Iris pigment epithelial cell (primary cell): ENCODE measurements at places on chromosomes 16 and 17.

- DNase-seq, result no peak
Measured at GRCh38 chr17:15109608-15110007, 155.5 kb downstream of the PMP22 start.

DNA sequence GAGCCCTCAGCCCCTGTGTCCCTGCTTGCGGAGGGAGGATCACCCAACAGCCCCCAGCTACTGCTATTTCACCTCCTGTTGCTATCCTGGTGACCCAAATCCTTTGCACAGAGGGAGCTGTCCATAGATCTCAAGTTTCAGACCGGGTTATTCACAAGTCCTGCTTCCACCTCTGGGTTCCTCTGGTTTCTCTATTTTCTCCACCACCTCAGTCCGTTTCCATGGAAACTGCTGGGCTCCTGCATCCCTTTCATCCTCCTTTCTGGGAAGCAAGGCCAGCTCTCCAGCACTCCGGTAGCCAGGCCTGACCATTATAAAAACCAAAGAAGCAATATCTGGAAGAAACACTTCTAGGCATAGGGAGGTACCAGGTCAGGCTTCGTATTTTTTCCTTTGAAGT lies 4.8 kb upstream of the CALB2 start:
- no peak for DNase-seq

- no peak for DNase-seq
Measured at GRCh38 chr17:69078864-69079263, 18.1 kb upstream of the ABCA9 start.

GRCh38 chr17:60145006-60145935 lies 4.5 kb upstream of the CA4 start:
- DNase-seq, result no peak

GRCh38 chr17:57809879-57810278 lies 40.0 kb downstream of the MRPS23 start:
- DNase-seq, result no peak

- peak; percentile 73 for DNase-seq
Measured at GRCh38 chr17:18859256-18859655, 1.3 kb downstream of the PRPSAP2 start.

DNA sequence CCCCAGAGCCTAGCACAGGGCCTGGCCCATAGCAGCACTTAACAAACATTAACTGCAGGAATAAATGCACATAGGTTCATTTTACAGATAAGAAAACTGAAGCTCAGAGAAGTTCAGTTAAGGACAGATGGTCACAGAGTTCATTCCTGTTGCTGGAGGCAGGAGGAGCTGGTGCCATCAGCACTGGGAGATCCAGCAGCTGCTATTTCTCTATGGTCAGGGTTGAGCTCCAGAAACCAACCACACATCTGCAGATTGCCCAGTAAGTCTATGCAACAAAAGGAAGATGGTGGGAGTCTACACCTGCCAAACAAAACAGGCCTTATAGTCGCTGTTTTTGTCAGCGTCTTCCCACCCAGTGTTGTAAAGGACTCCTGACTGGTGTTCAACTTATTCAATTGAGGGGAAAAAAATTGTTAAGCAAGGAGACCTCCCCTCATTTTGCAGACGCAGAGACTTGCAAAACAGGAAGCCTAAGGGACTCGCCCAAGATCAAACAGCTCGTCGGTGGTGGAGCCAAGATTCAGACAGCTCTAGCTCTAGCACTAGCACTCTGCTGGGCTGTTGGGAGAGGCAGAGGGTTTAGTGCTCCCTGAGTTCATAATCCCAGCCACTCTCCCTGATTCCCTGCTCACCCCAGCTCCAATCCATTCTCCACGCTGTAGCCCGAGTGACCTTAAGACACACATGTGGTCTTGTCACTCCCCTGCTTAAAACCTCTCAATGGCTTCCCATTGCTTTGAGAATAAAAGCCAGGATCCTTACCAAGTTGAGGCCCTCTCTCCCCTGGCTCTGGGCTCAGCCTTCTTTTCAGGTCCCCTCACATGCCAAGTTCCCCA lies 9.0 kb downstream of the NOG start:
- no peak for DNase-seq

DNA sequence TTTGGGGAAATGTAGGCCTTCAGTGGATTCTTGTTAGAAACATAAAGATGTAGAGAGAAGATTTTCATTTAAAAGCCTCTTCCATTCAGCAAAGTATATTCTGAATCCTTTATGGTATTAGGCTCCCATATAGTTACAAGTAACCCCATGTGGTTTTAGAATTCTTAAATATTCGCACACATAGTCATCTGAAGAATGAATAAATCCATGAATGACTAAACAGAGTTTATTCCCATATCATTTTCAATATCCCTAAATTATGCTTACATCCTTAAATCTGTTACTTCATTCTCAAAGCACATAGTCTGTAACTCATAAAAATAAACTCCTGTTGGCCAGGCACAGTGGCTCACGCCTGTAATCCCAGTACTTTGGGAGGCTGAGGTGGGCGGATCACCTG lies 962.1 kb downstream of the KCNJ18 start:
- DNase-seq, result no peak

DNA sequence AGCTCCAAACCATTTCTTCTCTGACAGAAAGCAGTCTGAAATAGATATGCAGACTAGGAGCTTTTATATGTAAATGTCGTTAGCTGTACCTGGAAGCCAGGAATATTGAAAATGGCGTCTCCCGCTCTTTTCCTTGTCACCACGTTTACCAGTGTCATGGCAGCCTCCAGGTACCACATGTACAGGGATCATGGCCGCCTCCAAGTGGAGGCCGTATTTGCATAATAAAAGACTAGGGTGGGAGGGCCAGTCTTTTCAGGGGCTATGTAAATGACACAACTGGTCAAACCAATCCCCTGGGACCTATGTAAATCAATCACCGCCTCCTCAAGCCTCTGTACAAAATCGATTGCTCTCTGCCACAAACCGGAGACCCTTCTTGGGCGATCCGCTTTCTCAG lies 54.3 kb downstream of the MYOCD start:
- DNase-seq, result no peak

DNA sequence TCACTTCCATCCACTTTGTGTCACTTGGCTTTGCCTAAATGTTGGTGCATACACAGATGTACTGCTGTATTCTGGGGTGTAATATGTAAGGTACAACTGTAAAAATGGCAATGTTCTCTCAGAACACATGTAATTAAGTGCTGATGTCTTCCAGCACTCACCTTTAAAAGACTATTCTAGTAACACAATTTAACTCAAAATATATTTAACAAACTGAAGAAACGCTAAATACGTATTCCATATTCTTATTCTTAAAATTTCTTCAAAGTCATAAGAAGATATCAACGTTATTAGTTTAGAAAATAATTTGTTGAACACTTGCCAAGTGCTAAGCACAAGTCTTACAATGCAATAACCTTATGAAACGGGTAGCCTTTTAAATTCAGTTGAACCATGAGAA lies 3.6 kb downstream of the CMC2 start:
- no peak for DNase-seq

GRCh38 chr17:37220607-37220953 lies 155.2 kb upstream of the C17orf78 start:
- DNase-seq, result peak; percentile 58

GRCh38 chr16:20181416-20181815 lies 107.7 kb upstream of the GPR139 start:
- DNase-seq, result no peak

DNA sequence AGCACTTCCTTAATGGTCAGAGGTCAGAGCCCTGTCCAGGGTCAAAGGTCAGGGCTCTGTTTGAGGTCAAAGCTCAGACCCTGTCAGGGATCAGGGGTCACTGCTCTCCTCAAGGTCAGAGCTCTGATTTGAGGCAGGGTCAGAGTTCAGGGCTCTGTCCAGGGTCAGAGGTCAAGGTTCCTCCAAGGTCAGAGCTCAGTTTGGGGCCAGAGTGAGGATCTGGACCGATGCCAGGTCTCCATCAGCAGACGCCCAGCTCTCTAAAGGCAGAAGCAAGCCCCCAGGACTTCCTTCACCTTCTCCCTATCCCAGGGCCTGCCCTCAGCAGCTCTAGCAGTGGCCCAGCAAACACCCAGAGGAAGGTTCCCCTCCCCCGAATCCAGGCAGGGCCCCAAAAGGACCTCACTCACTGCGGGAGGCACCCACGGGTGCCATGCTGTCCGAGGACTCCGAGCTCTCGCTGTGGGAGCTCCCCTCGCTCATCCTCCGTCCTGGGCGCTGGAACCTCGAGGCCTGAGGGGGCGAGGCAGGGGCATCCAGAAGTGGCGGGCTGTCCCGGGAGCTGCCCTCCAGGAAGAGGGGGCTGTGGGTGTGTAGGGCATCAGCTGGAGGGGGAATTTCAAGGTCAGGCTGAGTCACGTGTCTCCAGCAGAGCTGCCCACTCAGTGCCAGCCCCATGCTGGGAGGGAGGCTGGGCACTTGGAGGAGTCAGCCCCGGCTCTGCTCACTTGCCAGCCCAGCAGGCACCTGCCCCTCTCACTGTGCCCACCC lies 26.7 kb downstream of the PIMREG start:
- DNase-seq, result no peak

- no peak for DNase-seq
Measured at GRCh38 chr16:69434066-69434465, 9.6 kb downstream of the CYB5B start.

GRCh38 chr16:85201574-85201973 lies 89.3 kb upstream of the CIBAR2 start:
- DNase-seq, result no peak

DNA sequence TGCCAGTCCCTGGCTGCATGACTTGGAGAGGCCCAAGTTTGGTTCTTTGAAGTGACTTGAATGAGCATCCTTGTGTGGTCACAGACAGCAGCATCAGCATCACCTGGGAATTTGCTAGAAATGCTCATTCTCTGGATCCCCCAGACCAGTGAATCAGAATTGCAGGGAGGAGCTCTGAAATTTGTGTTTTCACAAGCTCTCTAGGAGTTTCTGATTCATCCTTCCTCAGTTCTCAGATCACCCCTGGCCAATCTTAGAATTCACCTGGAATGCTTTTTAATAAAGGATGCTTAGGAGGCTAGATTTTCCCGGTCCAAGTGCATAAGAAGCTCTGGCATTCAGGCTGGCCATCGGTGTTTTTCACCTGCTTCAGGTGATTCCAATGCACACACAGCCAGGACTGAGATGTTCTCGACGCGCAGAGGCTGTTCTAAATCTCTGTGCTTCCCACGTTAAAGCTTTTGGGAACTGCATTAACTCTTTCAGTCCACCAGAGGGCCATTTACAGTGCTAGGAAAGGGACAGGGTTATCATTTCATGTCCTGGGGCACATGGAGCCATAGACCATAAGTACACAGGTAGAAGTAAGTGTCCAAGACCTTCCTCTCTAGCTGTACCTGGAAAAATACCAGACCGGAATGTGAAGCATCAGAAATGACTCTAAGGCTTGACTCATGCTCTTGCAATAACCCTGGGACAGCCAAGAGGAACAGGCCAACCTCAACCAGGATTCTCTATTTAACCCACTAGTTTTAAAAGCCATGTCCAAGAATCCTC lies 85.7 kb upstream of the XYLT1 start:
- DNase-seq, result peak; percentile 6

DNA sequence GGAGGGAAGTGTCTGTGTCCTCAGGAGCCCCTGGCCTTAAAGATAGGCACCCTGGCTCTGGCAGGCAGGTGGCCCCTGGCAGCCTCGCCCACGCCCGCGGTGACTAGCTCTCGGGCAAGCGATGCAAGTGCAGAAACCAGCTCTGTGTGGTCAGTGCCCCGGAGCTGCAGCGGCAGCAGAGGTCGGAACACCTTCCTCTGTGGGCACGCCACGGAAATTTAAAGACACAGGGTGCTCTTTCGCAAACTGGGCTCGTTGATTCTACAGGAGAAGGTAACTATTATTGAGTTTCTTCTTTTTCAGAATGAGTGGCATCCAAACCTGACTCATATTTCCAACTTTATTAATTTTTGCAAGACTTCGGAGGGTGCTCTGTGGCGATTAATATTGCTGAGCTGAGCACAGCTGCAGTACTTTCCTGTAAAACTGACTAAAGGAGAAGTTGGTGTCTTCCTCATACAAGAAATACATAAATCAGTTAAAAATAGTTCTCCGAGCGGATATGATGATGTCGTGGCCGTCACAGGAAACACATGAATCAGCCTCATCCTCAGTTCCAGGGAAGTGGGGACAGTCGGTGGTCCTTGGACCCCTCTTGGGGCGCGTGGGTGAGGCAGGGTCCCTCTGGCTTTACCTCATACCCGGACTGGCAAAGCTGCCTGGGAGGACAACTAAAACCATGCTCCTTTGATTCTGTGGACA lies 120.2 kb downstream of the METRNL start:
- no peak for DNase-seq

DNA sequence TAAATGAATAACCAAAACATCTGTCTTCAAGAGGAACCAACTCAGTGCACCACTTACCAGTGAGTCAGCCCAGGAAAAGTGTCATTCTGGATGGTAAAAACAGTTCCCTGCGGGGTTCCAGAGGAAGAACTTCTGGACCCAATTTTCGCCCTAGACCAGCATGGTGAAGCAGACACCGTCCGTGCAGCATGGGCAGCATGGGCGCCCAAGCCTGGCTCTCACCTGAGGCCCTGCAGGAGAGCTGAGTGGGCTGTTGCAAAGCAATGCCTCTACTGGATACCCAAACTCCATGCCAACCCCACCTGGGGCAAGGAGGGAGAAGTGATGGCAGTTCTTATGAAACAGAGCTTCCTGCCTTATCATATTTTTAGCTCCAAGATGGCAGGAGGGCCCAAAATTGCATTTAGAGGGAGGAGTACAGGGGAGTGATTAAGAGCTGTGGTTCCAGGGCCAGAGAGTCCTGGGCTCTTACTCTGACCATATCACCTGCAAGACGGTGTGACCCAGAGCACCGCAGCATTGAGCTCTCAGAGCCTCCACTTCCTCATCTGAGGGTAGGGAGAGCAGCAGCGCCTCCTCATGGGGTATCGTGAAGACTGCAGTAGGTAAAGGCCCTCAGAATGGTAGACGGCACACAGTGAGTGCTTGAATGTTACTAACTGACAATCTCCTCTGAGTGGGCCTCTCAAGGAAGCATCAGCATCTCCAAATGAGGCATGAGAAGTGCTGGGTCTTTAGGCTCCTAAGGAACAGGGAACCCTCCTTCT lies 16.6 kb upstream of the INPP5K start:
- peak; percentile 24 for DNase-seq

DNA sequence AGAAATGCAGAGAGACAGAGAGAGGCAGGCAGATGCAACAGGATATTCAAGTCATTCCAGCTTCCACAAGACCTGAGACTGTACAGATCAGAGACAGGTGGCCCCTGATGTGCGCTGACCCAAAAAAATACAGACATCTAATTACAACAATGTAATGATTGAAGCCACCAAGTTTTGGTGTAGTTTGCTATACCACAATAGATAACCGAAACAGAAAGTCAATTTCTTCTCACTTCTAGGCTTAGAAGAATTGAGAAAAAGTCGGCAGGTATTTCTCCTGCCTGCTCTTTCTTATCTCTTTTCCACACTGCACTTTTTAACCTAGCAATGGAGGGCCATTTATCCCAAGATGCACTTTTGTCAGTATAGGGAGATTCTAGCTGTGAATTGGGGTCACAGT lies 949.2 kb downstream of the CDH11 start:
- DNase-seq, result no peak
